NCI-H2029 (cell line): ENCODE measurements at places on chromosomes 13 and 19.

- DNase-seq = no peak
These were observed 20.7 kb downstream of the SAMD4B start for GRCh38 chr19:39362682-39363657.

DNA sequence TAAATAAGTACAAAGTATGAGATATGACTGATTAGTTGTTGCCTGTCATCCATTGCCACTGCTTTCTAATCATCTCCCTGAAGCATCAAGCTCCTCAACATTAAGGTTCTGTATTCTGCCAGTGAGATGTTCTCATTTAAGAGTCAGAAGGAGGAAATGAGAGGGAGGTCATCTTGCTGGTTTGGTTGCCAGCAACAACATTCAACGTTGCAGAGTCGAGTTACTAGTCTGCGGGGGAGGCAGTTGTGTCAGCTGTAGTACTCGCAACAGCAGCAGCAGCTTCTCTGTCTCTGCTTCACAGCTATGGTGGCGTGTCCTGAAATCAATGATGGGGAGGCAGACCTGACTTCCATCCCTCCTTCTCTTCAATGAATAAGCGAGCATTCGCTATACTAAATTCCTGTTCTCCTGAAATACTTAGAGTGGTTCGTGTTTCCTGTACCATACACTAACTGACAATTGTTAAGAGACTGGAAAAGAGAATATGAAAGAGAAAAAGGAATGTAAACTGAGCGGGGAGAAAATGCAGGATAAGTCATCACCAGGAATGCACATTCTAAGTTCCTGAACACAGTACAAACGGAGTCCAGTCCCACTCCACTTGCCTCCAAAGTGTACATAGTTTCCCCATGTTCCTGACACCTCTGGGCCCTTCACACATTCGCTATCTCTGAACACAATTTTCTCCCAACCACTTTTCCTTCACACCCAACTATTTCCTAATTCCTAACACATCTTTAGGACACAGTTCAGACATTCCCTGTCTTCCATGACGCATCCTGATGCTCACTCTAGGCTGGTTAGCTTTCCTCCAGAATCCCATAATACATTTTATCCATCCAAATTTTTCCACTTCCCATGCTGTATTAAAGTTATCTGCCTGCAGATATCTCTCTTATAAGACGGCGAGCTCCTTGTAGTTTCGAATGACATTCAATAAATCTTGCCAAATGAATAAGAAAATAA lies 263.0 kb downstream of the KLF12 start:
- DNase-seq = peak; percentile 4

DNA sequence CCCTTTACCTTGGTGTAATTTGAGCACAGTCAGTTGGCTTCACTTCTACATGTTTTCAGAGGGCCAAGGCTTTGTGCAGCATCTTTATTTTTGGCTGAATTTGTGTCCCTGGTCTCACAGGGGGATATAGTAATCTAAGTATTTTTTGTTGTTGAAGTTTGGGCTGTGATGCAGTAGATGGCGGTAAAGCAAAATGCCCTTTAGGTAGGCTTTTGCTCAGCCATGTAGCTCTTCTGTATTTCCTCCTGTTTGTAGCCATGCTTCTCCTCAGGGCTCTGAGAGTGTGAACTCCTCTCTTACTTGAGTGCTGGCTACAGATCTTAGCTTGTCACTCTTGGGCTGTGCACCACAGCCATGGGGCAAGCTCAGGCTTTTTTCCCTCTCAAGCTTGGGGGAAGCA lies 328.6 kb downstream of the SLITRK5 start:
- no peak for DNase-seq

GRCh38 chr19:10112895-10113591 lies 1.6 kb downstream of the P2RY11 start:
- no peak for DNase-seq

DNA sequence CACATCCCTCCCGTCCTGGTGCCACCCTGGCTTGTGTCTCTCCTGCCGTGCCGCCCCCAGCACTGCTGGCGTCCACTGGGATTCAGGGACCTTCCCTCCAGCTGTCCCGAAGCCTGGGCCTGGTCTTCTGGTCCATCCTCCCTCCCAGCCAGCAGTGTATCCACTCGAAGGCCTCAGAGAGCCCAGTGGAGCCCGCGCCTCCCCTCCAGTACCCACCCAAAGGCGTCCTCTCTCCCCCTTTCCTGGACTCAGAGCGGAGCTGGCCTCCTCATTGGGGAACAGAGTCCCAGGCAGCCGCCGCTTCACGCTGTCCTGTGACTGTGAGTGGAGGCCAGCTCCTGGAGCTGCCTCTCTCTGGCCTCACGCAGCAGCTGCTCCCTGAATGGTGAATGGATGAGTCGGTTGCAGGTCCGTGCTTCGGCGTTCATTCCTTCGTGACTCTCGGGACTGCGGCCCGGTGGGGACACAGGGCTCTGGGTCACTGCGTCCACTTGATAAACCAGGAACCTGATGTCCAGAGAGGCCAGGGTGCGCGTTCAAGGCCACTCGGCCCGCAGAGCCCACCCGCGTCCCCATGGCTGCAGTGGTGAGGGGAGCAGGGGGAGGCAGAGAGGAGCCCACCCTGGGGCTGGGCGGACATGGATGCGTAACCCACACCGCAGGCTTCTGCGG lies 12.1 kb downstream of the ONECUT3 start:
- no peak for DNase-seq

- DNase-seq = no peak
These were observed 6.5 kb downstream of the SLC44A2 start for GRCh38 chr19:10631874-10632273.

- DNase-seq = no peak
These were observed 589 bp downstream of the R3HDM4 start for GRCh38 chr19:912181-913079.

DNA sequence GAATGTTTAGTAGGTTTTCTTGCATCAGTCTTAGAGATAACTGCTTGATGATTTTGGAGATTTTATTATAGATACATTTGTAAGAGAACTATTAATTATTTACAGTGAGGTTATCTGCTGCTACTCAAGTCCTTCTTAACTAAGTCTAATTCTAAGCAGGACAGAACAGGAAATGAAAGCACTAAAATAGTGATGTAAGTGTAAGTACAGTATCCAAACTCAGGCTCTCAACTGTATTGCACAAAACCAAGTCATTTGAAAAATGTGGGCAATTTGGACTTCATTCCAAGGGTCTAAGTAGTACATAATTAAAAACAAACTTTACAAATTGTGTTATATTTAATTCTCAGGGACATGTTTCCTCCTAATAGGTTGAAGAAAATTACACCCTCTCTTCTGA lies 417.1 kb downstream of the ITGBL1 start:
- no peak for DNase-seq

GRCh38 chr19:30755581-30755980 lies 383.4 kb downstream of the ZNF536 start:
- DNase-seq = no peak

DNA sequence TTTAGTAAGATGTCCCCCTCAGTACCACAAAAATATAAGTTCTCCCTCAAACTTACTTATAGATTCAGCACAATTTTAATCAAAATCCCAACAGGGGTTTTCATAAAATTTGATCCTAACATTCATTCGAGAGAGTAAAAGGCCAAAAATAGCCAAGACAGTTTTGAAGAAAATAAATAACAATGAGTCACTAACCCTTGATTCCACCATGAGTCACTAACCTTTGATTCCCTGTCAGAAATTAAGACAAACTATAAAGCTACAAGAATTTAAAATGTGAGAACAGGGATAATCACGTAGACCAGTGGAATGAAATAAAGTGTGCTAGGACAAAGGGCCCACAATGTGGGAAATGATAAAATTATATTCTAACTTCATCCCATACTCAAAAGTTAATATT lies 320.3 kb downstream of the SUCLA2 start:
- no peak for DNase-seq

GRCh38 chr13:29304148-29304547 lies 291.3 kb downstream of the SLC7A1 start:
- DNase-seq = no peak

DNA sequence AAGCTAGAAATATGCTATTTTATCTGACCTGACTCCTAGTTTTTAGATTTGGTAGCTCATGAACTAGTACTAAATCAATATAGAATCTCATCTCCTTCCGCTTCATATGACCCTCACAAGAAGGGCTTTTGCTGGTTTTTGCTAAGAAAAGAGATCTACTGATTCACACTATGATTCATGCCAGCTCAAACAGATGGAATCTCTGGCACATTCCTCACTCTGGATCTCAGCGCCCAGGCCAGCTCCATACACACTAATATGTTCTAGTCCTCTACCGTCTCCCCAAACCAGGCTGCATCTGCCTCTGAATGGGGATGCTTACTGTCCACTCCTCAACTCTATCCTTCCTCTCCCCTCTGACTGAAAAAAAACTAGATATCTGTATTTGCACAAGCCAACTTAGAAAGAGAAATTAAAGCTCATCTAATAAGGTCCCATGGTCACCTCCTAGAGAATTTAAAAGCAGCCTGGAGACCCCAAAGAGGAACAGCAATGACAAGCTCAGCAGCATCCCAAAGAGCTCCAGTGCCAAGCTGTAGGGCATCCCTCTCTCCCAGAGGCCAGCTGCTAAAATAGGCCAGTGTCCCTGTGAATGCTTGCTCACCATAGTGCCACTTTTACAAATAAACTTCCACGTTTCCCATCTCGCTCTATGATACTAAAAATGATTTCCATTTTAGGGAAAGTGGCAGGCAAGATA lies 74.9 kb downstream of the LHFPL6 start:
- DNase-seq = no peak

DNA sequence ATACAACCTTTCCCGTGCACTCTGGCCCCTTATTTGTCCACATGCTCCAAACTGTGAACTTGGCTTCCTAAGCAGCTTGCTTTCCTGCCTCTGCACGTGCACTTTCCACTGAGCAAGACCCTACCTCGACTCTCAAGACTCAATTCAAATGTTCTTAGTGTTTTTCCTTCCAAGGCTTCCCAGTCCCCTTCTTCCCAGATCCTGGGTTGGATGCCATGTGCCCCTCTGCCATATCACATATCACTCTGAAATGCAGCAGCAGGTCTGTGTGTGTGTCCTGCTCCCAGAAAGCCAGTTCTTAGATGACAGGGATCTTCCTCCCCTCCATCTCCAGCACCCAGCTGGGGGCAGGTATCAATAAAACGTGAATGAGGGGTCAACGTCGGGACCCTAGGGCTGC lies 3.0 kb downstream of the ZNF557 start:
- DNase-seq = no peak

- DNase-seq = no peak
These were observed 23.0 kb upstream of the TFDP1 start for GRCh38 chr13:113561417-113562084.

GRCh38 chr19:40006273-40006691 lies 9.4 kb downstream of the ZNF546 start:
- DNase-seq = no peak
